ENCODE measurements at places on chromosomes 5 and 9.

DNA sequence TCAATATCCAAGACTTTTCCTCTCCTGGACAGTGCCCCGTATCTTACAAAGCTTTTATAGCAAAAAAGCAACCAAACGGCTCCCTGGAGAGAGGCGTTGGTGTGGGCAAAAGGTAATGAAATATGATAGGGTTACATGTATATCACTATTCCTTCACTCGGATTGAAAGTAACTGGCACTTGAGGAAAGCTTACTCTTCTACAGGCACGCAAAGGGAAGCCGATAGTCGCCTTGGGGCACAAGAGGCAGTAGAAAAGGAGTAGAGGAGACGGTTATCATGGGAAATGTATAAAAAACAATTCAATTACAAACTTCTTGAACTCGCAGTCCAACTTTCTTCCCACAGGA lies 1.1 kb downstream of the DIAPH1 start:
- DNase-seq = no peak

DNA sequence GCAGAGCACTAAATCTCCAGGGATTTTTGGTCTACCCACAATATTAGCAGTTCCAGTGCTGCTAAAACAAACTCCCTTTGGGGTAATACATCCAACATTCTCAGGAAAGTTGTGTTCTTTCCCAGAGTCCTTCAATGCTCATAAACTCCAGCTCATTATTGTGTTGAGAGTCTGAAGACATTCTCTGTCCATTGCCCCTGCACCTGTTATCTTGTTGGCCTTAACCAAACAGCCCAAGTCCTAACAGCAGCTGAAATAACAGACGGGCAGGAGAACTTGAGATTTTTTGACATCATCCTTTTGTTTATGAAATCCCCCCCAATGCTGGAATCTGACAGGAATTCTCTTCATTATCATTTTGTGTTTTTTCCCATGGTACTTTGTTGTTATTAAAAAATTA lies 110.8 kb downstream of the PAPPA start:
- no peak for DNase-seq

DNA sequence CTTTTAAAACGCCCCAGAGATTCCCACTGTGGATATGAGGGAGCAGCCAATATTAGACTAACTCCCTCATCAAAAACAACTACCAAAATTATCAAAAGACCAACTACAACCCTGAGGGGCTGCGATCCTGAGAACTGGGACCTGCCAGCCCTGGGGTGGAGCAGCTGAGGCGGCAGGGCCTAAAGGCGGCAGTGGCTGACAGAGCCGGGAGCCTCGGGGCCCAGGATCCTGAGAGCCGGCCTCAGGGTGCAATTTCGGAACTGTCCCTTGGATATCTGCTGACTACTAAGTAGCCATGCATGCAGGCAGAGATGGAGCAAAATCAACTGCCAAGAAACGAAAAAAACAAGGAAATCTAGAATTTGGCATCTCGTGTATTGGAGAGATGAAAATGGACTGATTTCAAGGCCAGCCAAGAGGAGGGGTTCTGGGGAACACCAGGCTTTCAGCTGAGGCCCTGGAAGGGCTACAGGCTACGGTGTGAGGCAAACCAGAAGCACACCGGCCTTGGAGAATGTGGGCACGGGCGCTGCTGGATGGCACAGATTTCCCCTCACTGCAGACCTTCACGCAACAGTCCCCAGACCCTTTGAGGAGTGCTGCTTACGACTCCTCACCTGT lies 63.6 kb upstream of the UBAC1 start:
- no peak for DNase-seq

DNA sequence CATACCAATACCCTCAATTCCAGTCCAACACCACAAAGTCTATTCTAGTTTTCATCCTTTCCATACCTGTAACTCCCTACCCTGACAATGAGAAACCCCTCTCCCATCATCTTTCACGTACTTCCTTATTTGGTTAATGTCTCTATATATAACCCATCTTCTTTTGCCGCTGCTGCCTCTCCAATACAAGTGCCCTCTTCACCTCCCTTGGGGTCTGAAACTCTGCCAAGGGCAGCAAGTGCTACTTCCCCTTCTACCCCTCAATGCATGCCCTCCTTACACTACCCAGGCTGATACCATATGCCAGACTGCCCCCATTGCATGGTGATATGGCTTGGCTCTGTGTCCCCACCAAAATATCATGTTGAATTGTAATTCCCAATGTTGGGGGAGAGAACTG lies 24.4 kb upstream of the SMIM15 start:
- DNase-seq = no peak

GRCh38 chr9:129381481-129381957 lies 203.5 kb upstream of the IER5L start:
- no peak for DNase-seq

- no peak for DNase-seq
Observed at GRCh38 chr9:38183994-38184568, 115.1 kb upstream of the SHB start.

All from T-helper 22 cell (primary cell).